ENCODE measurements at places on chromosomes 2 and 18. TPM values are rescaled to one million over a fixed set of nuclear protein-coding genes. Genes with fewer than 3 reads are reported as not detected.
A peak's percentile ranks its signal among the peaks of the same experiment; 100 is the strongest.

- no peak for DNase-seq
Measured at GRCh38 chr2:62956651-62957050, 94.0 kb upstream of the OTX1 start.

ITGAV gene
- 146 TPM for total RNA-seq

DNA sequence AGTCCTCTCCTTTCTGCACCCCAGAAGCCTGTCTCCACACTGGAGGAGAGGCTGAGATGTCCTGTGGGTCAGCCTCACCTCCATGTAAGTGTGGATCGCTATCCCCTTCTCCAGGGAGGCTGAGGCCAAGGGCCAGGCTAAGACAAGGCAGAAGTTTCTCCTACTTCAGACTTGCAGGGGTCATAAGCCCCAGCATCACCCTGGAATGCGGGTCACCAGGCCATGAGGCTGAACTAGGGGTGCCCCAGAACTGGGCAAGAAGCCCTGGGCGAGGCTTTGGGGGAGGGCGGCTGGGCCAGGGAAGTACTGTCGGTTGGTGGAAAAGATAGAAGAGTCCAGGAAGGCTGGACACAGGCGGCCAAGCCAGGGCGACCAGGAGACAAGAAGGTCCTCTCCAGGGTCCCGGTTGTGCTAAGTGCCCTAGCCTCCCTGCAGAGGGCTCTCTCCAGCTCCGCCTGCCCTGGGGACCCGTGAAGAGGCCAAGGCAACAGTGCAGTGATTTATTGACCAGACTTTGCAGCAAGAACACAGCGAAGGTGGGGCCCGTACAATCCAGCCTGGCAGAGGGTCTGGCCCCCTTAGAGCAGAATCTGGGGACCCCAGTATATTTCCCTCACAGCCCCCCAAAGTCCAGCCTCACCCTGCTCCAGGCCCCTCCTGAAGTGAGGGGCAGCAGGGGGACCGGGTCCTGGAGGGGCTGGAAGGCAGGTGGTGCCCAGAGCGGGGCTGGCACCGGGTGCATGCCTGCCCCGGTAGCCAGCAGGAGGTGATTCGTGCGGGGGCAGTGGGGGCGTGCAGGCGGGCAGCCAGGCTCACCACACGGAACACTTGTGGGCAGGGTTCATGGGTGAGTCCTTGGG is 8.1 kb downstream of the ECEL1 start:
- no peak for DNase-seq

- no peak for DNase-seq
Measured at GRCh38 chr2:105100046-105100840, 62.4 kb downstream of the MRPS9 start.

GRCh38 chr2:219737270-219737691 is 109.9 kb downstream of the SLC4A3 start:
- no peak for DNase-seq

GRCh38 chr2:144143294-144144151 is 376.4 kb downstream of the ZEB2 start:
- DNase-seq = no peak

DDX18 gene
- total RNA-seq = 106 TPM

DNA sequence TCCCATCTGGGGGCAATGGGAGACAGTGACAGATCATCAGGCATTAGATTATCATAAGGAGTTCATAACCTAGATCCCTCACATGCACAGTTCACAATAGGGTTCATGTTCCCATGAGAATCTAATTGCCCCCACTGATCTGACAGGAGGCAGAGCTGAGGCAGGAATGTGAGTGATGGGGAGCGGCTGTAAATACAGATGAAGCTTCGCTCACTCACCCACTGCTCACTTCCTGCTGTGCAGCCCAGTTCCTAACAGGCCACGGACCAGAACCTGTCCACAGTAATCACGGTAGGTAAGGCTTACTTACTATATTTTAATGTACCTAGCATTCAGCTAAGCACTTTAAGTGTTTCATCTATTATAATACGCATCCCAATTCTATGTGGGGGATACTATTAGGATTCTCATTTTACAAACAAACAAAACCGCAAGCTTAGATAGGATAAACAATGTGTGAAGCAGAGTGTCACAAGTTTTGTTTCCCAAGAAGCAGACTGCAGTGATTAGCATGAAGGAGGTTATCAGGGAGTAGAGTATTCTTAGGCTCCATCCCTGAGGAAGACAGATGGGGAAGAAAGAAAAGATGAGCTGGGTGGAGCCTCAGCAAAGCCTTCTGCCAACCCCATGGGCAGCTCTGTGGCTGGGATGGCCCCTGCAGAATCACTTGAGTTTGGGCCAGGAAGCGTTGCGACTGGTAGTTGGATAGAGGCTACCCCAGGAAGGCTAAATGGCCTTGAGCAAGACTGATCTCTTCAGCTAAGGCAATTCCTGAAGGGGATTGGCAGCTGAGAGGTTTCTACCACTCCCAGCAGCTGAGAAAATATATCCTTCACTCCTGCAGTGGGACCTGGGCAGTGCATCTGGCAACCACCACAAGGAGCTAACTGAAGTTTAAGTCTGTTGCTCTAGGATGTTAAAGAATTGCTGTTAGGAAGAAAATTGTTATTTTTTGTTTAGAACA is 133.1 kb downstream of the MREG start:
- no peak for DNase-seq

GRCh38 chr18:79579807-79580497 is 99.7 kb upstream of the CTDP1 start:
- no peak for DNase-seq

GRCh38 chr2:46826569-46827245 is 88.9 kb downstream of the MCFD2 start:
- DNase-seq = no peak

DNA sequence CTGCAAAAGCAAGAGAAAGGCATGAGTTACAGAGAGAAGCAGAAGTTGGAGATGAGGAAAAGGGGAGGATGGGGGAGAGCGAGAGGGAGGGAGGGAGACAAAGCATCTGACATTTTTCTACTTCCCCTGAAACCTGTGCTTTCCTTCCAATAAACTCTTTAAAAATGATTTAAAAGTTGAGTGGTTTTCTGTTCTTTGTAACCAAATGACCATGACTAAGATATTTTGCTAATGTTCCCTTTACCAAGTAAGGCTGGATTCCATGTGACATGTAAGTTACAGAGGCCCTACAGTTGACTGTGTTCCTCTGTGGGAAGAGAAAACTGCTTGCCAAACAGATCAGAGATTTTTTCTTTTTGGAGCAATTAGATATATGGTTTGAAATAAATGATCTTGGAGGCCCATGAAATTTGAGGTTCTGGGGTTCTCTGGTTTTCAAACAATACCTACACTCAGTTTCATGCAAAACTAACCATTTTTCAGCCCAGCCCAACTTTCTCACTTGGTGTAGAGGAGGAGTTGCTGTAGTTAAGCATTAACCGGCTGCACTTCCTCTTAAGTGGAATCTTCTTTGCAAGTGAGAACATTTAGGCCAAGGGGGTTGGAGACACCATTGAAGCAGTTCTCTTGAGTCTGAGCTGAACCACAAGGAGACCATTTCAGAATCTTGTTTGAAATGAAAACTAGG is 34.5 kb downstream of the INSIG2 start:
- DNase-seq = peak; percentile 58

DNA sequence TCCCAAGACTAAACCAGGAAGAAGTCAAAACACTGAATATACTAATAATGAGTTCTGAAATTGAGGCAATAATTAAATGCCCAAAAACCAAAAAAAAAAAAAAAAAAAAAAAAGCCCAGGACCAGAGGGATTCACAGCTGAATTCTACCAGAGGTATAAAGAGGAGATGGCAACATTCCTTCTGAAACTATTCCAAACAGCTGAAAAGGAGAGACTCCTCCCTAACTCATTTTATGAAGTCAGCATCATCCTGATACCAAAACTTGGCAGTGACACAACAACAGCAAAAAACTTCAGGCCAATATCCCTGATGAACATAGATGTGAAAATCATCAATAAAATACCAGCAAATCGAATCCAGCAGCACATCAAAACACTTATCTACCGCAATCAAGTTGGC is 108.5 kb upstream of the COL3A1 start:
- DNase-seq = no peak

DNA sequence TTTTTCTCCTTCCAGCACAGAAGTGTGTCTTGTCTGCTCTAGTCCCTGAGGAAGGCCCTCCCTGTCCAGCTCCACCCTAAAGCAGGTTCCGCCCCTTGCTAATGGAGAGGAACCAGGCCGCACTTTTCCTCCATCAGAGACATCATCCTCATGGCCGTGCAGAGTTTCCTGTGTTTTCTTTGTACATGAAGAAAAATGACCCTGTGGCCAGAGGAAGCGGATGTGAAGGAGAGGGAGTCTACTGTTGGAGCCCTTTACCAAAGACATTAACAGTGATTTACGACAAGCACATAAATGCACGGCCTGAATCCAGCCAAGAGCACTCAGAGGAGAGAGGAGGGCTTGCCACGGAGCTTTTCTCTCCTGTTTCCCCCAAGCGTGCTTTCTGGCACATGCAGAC is 109.5 kb downstream of the RNF144A start:
- DNase-seq = no peak

DNA sequence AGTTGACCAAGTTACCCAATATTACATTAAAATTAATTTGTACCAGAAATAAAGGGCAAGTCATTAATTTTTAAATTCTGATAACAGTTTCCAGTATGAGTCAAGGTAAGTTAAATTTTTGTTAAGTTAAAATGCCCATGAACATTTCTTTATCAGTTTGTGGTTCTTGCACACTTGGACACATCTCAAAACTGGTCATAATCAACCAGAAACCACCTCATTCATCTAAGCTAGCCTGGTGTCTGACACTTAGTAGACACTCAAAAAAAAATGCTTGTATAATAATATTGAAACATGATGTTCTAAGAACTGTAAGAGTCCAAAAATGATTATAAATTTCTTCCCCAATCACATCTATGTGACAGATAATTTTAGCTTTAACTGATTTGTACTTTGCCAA is 62.4 kb downstream of the SATB2 start:
- DNase-seq = no peak

GRCh38 chr2:32947484-32948143 is 861 bp downstream of the LTBP1 start:
- DNase-seq = peak; percentile 51

- DNase-seq = peak; percentile 62
Measured at GRCh38 chr2:196601430-196602306, 37.8 kb upstream of the CCDC150 start.

MYCN gene
- 5.5 TPM for total RNA-seq

DNA sequence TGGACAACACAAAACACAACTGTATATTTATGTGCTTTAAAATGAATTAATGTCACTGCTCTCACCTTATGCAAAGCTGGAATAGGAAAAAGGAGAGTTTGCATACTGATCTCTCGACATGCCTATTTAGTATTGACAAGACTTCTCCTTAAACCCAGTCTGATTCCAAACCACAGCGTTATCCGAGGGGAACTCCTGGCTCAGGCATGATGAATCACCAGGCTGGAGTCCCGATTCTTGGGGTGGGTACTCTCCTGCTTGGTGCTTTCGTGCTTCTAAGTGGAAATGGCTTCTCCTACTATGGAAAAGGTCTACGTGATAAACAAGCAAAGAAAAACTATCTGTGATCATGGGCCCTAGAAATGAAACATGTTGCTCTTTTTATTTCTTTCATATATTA is 88.9 kb upstream of the SLC35G4 start:
- DNase-seq = no peak

- no peak for DNase-seq
Measured at GRCh38 chr18:62505669-62506494, 16.9 kb upstream of the ZCCHC2 start.

DNA sequence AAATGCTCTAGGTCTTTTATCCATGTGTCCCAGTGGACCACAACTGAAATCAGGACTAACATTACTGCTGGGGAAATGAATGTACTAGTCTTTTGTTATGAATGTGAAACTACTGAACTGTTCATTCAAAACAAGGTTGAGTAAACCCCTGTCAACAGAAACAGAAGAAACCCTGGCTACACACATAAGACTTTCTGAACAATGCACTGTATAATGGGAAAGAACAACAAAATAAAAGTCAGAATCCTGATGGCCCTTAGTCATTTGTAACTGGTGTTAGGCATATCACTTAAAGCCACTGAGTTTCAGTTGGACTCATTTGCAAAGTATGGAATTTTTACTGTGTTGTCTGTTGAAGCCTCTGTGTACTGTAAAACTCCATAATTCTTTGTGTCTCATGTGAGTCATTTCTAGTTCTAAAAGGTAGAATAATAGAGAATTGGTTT is 77.0 kb upstream of the UBXN4 start:
- no peak for DNase-seq

- no peak for DNase-seq
Measured at GRCh38 chr2:187125318-187125717, 276.3 kb upstream of the ZSWIM2 start.

GRCh38 chr2:237427769-237428506 is 14.0 kb upstream of the COL6A3 start:
- DNase-seq = no peak

GRCh38 chr2:189530965-189531637 is 49.5 kb downstream of the SLC40A1 start:
- no peak for DNase-seq

DNA sequence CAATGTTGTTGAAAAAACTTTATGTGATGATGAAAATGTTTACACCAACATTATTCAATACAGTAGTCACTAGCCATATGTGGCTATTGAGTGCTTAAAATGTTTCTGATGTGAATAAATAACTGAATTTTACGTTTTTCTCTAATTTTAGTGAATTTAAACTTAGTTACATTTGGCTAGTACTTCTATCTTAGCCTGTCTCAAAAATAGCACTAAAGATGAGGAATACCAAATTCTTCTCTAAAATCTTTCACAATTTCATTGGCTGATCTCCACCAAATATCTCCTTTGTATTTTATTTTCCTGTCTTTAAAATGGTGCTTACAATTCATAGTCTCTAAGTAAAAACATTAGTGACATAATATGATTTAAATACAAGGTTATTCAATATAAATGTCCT is 83.7 kb upstream of the RND3 start:
- no peak for DNase-seq
